ENCODE measurements at places on chromosomes 6 and 20.

GRCh38 chr20:44083220-44083933 is 103.6 kb downstream of the JPH2 start:
- no peak for DNase-seq

GRCh38 chr20:57660922-57661745 is 40.9 kb upstream of the ZBP1 start:
- no peak for DNase-seq

DNA sequence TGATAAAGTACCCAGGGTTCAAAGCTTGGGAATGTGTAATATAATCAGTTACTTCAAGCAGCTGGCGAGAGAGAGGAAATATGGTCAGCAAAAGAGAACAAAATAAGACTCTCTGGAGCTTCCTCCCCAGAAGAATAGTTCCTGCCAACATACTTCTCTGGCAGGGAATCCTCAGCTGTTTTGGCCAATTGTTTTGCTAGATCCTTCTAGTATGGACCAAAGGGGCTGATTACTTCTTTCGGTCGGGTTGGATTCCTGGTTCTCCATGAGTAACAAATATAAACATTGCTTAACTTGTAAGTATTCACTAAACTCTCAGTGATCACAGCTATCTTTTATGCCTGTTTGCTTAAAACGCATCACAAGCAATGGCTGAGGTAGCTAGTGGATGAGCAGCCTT is 31.4 kb upstream of the FBXO9 start:
- DNase-seq: no peak

DNA sequence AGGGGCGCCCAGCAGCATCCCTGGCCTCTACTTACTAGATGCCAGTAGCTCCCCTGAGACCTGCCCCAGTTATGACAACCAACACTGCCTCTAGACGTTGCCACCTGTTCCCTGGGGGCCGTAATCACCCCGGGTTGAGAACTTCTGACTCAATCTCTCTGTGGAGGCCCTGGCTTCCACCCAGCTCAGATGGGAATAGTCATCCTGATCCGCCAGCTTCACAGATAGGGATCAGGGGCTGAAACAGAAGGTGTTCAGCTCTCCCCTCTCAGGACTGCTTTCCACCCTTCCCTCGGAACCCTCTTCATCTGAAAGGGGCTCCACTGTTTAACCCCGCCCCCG is 3.3 kb downstream of the CAPN11 start:
- no peak for DNase-seq

- no peak for DNase-seq
These were observed 264.8 kb downstream of the RNGTT start for GRCh38 chr6:88698661-88699060.

- no peak for DNase-seq
These were observed 66.7 kb downstream of the VEGFA start for GRCh38 chr6:43836507-43837240.

DNA sequence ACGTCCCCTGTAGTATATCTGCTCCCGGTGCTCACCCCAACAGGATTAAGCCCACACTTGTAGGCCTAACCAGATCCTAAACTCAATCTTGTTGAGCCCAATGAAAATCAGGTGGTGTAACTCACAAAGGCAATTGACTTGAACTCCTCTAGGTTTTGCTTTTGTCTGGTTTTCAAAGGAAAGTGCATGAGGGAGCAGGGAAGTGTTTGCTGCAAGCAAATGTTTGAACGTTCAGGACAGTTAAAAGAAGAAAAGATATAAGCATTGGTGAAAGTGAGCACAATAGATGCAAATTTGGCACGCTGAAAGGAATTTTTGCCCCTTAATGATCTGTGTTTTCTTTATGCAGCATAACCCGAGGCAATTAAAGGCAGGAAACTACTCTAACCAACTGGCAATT is 212.6 kb downstream of the PLCB1 start:
- DNase-seq: no peak

DNA sequence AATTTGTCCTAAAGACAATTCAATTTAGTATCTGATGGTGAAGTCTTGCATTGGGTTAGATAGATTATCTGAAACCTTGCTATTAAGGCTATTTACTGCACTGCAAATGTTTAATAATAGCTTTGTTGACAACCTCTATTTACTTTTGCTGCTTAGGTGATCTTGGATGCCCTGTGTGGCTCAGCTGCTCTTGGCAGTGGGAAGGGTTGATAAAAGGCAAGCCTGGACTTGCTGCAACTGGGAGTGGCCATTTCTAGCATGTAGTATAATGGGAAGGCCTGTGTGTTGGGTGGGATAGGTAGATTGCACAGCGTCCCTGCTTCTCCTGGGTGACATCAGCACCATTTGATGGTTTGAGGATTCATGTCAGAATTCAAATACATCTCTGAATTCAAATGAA is 49.1 kb downstream of the ARMC2 start:
- no peak for DNase-seq

GRCh38 chr6:130362128-130362527 is 3.7 kb upstream of the TMEM200A start:
- no peak for DNase-seq
